Pancreas (tissue), 10 donors: ENCODE measurements at places on chromosomes 5 and 9. TPM values are rescaled to one million over a fixed set of nuclear protein-coding genes. Genes with fewer than 3 reads are reported as not detected.

- no peak overlapping the region for H3K4me3 ChIP-seq
- no peaks in the 10 kb centered on the region for H3K27me3 ChIP-seq
- H3K4me1 ChIP-seq = no peaks in the 10 kb centered on the region
Observed at GRCh38 chr9:106878934-106879333, 16.0 kb downstream of the ZNF462 start.

- no peaks in the 10 kb centered on the region for H3K4me1 ChIP-seq
- H3K36me3 ChIP-seq = no peaks in the 10 kb centered on the region
- no peak overlapping the region for H3K27ac ChIP-seq
Observed at GRCh38 chr9:128716581-128717254, 7.2 kb downstream of the ZDHHC12 start.

- H3K27ac ChIP-seq = no peak overlapping the region
- no peaks in the 10 kb centered on the region for H3K36me3 ChIP-seq
- H3K4me3 ChIP-seq = no peak overlapping the region
- no peaks in the 10 kb centered on the region for H3K4me1 ChIP-seq
- H3K27me3 ChIP-seq = no peaks in the 10 kb centered on the region
- no peak for DNase-seq
Observed at GRCh38 chr5:177987326-177987725, 8.7 kb downstream of the PROP1 start.

Gene PCDHGB1
- 1.7 TPM for total RNA-seq
